Daoy (cell line): ENCODE measurements at places on chromosomes 1 and 21. TPM values are rescaled to one million over a fixed set of nuclear protein-coding genes. Genes with fewer than 3 reads are reported as not detected.

The SERPINC1 gene
- not detected in 2 replicates for total RNA-seq

The OR6K3 gene
- total RNA-seq: not detected in 2 replicates

The RAD54L gene
- 19.9 and 22.5 TPM in 2 replicates for total RNA-seq

- DNase-seq: peak; percentile 56
Measured at GRCh38 chr1:156420205-156421061, 51.4 kb downstream of the RHBG start.

GRCh38 chr21:34148419-34148804 is 75.0 kb downstream of the MRPS6 start:
- no peak for DNase-seq

DNA sequence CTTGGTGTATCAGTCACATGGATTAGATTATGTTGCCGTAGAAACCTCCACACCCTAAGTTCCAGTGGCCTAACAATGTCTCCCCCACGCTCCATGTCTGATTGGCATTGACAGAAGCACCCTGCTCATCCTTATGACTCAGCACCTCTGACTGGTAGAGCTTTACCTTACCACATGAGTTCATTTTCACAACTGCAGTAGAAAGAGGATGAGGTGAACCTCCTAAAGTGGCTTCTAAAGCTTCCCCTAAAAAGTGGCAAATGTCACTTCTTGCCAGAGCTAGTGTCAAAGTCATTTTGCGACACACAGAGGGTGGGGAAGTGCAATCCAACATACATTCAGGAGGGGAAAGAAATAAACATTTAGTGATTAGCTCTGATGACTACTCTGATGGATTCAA is 30.6 kb upstream of the LYPD8 start:
- DNase-seq: no peak

DNA sequence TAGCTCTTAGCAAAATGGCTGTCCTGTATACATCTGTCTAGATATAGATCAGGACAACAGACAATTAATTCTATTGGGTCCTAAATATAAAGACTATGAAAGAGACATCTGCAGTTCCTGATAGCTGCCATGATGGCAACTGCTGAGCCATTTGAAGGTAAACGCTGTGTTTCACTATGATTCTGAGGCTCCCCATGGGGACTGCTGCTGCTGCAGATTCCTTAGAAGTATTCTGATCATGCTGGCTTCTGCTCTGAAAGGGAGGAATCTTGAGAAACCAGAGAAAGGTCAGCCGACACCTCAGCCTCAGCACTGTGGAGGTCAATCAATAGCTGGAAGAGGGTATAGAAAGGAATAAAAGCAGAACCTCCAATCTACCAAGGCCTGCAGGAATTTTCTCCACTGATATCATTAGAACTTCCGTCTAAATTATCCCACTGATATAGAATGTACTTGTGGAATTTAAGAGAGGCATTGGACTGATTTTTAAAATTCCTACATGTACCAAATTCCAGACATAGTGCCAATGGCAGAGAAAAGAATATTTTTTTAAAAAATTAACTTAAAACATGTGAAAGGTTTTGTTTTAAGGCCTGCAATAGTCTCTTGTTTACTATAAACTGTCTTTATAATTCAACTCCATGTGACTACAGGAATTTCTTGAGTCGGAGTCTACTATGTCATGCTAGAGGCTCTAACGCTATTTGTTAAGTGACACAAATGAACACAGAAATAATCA is 53.2 kb downstream of the DDAH1 start:
- no peak for DNase-seq

- DNase-seq: no peak
Measured at GRCh38 chr1:79663916-79664315, 657.4 kb upstream of the ADGRL4 start.

GRCh38 chr1:93114391-93114790 is 35.3 kb downstream of the MTF2 start:
- DNase-seq: no peak

GRCh38 chr1:51567653-51568052 is 48.6 kb upstream of the EPS15 start:
- DNase-seq: peak; percentile 85

GRCh38 chr1:40927781-40928180 is 51.7 kb upstream of the CTPS1 start:
- DNase-seq: no peak

DNA sequence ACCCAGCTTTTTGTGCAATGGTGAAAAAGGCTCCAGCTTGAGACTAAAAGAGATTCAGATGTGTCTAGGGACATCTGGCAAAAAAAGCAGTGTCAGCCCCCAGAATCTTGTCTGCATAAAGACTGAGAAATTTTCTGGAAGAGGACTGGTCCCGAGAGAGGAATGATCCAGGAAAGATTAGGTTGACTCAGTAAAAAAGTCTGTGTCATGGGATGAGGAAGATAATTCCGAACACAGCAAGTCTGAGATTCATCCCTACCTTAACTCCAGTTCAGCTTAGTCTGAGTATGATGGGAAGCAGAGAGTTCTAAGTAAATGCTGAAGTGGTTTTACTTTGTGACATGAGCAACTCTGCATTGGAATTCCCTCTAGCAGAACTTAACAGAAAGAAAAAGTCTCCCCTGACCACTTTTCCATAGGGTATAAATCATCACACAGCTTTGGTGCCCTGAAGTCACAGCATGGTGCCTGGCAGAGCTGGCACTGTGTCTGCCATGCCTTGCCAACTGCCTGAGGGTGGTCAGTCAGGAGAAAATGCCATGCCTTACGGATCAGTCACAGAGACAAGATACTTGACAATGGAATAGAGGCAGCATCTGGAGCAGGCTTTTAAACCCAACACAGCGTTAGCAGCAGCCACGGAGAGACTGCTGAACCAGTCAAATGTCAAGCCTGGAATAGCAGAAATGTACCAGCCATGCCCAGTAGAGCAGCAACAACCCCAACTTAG is 153.4 kb downstream of the ZC3H11B start:
- DNase-seq: no peak

- DNase-seq: no peak
Measured at GRCh38 chr1:153340356-153340755, 8.3 kb downstream of the PGLYRP4 start.

- no peak for DNase-seq
Measured at GRCh38 chr1:80359666-80360065, 1353.1 kb upstream of the ADGRL4 start.

GRCh38 chr1:18444563-18444962 is 36.2 kb upstream of the KLHDC7A start:
- DNase-seq: no peak
